COR-L47 (cell line): ENCODE measurements at places on chromosomes 5 and 9.

- DNase-seq = no peak
Observed at GRCh38 chr5:121174351-121174750, 677.3 kb upstream of the FTMT start.

- DNase-seq = no peak
Observed at GRCh38 chr9:29078063-29078666, 1504.9 kb upstream of the C9orf72 start.

- no peak for DNase-seq
Observed at GRCh38 chr9:16331031-16331430, 539.4 kb downstream of the BNC2 start.

DNA sequence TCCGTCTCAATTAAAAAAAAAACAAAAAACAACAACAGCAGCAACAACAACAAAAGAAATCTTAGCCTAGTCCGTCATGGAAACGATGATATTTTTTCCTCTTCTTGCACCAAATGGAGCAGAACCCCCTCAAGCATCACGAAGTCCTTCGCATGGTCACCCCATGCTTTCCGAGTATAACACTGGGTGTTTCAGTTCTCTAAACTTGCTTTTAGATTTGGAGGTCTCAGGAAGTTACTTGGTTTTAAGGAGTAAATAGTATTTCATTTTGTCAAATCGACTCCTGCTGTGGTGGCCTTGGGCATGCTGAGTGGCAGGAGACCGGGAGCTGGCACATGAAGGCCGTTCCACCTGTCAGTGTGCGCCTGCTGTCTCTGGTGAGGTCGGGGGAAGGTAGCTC lies 118.5 kb upstream of the CACNA1B start:
- no peak for DNase-seq

DNA sequence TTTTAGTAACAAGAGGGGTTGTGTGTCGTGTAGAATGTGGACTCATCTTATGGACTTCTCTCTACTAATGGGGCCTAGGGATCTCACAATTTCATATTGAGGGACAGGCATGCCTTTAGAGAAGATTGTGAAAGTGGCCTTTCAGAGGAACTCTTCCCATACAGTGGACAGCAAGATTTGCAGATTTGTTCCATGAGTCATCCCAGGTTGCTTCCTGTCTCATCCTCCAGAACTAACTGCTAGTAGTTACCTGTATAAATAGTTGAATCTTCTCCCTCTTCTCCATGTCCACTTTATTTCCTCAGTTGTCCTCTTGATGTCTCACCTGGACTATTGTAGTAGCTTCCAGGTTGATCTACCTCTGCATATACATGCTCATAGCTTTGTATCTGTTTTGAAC lies 997.5 kb upstream of the CTNND2 start:
- no peak for DNase-seq

DNA sequence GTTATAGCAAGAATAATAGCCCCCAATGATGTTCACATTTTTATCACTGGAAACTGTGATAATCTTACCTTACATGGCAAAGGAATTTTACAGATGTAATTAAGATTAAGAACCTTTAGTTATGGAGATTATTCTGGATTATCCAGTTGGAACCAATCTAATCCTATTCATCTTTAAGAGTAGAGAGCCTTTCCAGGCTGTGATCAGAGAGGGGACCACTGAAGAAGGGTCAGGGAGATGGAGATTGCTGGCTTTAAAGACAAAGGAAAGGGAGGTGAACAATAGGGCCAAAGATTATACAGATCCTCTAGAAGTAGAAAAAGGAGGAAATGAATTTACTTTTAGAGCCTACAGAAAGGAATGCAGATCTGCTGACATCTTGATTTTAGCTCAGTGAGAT lies 253.5 kb upstream of the GRIN3A start:
- no peak for DNase-seq

- DNase-seq = peak; percentile 37
Observed at GRCh38 chr5:6633469-6634245, 417 bp downstream of the SRD5A1 start.
